ENCODE measurements at places on chromosomes 11 and 22. TPM values are rescaled to one million over a fixed set of nuclear protein-coding genes. Genes with fewer than 3 reads are reported as not detected.

The MUC5AC gene
- 0.03 TPM for total RNA-seq

The PRR33 gene
- not detected for total RNA-seq

The CENPM gene
- 2.8 TPM for total RNA-seq

The IL17RA gene
- 26.8 TPM for total RNA-seq

The IL17REL gene
- 0.16 TPM for total RNA-seq

The TRMT112 gene
- total RNA-seq = 172 TPM

The BAIAP2L2 gene
- 9.7 TPM for total RNA-seq

The MAP6 gene
- 7.7 TPM for total RNA-seq

The SEC14L2 gene
- total RNA-seq = 13.5 TPM

The TSG101 gene
- total RNA-seq = 61.3 TPM

The BANF1 gene
- 181 TPM for total RNA-seq

The OR5P2 gene
- total RNA-seq = 0.25 TPM

DNA sequence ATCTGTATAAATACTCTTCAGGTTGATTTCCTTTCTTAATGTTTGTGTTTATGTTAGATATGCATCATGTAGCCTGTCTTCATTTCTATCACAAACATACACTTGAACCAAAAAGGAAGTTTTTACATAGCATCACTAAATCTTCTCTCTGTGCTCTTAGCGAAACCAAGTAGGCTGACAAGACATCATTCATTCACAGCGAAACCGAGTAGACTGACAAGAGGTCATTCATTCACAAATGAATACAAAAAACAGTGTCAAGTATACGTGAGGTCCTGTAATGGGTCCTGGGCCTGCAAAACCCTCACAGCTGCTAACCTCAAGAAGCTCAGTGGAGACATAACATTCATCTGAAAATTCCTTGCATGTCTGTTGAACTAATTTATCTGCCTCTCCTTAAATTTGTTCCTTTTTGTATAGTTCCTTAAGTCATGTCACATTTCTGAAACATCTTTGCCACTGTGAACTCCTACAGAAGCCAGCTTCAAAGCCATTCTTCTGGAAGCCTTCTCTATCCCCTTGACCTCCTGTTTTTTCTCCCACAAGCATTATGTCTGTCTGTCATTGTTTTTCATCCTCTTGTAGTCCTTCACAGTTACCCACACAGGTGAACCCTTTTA, 9.8 kb upstream of the HBE1 start:
- DNase-seq = no peak

GRCh38 chr11:102192349-102193066, 82.3 kb downstream of the YAP1 start:
- no peak for DNase-seq

GRCh38 chr11:110828086-110828485, 115.8 kb upstream of the ARHGAP20 start:
- DNase-seq = no peak

DNA sequence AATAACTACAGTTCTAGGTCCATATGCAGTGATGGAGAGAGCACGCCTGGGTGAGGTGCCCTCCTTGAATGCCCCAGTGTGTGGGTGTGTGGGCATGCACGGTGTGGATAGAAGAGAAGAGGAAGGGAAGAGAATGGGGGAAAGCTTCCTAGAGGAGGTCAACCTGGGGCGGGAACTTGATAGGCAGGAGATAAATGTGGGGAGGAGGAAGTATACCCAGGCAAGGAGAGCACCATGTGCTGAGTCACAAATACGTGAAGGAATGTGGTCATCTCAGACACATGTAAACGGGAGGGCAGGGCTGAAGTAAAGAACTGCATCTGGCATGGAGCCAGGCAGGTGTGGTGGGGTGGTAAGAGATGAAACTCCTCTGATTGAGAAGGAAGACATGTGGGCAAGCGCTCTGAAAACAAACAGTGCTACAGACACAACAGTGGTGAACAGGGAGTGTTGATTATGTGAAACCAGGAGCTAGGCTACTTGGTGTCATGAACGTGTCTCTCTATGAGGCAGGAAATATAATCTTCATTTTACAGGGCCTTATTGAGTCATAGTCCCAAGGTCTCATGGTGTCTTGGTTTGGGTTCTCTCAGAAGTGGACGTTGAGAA, 61.5 kb upstream of the EED start:
- DNase-seq = no peak

DNA sequence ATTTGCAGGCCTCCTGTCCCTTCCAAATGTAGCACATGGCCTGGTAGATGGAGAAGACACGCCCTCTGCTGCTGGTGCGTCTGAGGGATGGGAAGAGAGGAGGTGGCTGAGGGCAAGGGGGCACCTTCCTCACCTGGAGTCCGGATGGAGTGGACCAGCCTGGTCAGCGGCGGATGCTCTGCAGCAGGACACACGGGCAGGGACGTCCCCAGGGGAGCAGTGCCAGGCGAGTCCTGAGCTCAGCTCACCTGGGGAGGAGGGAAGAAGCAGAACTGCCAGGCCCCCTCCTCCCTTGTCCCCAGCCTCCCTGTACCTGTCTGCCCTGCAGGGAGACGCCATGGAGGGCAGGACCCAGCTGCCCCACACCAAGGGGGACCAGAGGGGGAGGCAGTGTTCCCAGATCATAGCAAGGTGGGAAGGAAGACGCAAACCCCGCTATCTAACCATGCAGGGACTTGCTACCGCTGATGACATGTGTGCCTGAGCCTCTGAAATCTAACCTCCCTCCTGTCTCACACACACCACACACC, 1495.9 kb downstream of the BRD1 start:
- no peak for DNase-seq

- peak; percentile 59 for DNase-seq
Measured at GRCh38 chr22:39236321-39237317, 8.2 kb downstream of the PDGFB start.

GRCh38 chr11:30186748-30187147, 44.1 kb upstream of the FSHB start:
- DNase-seq = no peak

DNA sequence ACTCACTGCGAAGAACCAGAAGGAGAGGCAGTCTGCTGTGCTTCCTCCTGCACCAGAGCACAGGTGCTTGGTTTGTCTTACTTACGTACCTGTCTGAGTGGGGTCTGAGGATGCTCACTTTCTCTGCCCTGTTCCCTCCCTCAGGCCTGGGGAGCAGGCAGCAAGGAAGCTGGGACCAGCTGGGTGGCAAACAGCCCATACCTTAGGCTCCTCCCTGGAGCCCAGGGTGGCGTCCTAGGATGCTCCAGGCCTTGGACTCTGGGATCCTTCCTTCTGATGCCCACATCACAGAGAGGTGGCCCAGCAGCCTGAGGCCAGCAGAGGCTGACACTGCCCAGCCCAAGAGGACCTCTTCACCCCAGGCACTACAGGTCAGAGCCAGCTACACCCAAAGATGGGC, 593.2 kb downstream of the BRD1 start:
- no peak for DNase-seq

DNA sequence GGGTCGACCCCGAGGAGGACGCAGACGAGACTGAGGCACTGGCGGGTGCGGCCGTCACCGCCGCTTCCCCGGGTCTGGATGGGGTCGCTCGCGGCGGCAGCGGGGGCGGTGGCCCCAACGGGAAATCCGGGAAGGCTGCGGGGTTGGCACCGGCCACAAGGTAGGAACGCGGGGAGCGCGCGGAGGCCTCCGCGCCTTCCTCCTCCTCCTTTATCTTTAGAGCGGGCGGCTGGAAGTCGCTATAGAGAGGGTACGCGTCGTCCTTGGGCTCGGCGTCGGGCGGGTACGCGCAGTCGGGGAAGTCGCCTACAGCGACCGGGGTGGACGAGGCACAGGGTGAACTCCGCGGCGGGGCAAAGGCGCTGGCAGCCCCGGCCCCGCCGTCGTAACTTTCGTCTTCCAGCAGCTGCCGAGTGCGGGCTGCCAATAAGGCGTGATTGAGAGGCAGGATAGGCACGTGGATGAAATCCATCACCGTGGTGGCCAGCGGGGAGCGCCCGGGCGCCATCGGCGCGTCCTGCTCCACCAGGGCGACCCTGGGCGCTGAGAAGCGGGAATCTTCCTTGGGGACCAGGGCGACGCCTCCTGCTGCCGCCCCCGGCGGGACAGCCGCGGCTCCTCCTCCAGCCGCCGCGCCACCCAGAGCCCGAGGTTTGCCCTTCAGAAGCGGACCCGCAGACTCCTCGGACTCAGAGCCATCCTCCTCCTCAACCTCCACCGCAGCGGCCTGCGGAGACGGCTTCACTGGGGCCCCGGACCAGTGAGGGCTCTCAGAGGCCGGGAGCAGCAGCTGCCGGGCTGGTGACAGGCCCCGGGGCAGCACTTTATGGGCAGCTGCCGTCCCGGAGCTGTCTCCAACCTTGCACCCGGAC, 1.7 kb downstream of the PGR start:
- peak; percentile 24 for DNase-seq

DNA sequence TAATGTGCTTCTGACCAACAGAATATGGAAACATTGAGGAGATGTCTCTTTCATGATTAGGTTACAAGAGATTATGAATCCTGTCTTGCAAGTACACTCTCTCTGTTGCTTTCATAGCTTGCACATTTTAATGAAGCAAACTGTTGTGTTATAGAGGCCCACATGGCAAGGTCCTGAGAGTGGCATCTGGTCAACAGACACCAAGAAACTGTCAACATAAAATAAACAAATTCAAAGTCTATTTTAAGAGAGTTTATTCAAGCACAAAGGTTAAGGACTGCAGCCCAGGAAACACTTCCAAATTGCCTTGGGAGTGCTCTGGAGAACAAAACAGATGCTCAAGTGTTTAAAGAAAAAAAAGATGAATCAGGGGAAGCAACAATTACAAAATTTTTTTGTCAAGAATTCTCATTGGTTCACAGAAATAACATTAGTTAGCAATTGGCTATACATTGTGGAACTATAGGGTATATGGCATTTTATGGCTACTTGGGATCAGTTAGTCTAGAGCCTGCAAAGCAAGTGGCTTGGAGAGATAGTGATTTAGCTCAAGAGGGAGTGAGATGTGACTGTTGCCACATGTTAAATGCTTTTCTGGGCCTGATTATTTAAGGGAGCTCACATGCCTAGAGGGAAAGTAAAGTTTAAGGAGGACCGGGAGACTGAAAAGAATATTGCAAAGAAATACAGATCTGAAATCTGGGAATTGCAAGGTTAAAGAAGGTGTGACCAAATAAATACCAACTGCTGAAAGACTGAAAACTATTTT, 54.6 kb downstream of the CTSC start:
- no peak for DNase-seq

DNA sequence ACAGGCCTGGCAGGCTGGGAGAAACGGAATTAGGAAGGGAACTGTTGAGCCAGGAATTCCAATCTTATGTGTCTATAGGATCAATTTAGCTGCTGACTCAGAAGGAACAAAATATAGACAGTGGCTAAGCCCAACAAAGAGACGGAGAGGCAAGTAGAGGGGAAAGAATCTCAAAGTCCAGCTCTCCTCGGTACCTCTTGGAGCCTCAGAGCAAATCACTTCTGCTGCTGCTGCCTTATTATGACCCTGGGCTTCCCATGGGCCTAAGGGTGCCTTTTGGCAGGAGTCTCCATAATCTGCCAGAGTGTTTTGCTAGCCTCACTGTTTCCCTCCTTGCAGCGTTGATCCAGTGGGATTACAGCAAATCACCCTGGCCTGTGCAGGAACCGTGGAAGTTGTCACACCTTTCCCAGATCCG, 31.7 kb downstream of the PAX6 start:
- DNase-seq = no peak

- DNase-seq = peak; percentile 31
Measured at GRCh38 chr22:24516301-24516737, 21.2 kb downstream of the UPB1 start.

- DNase-seq = no peak
Measured at GRCh38 chr11:107963091-107963490, 34.8 kb downstream of the RAB39A start.

- DNase-seq = no peak
Measured at GRCh38 chr11:58832056-58832645, 12.4 kb downstream of the GLYATL2 start.
